Stimulated activated CD4-positive, alpha-beta T cell treated with anti-CD3 and anti-CD28 coated beads, Interleukin-1b, Interleukin-23, amount 100 ng/mL, for 24 hours (primary cell): ENCODE measurements at places on chromosomes 7 and 10.
A peak's percentile ranks its signal among the peaks of the same experiment; 100 is the strongest.

- no peak for DNase-seq
These were observed 31.0 kb upstream of the TRIM8 start for GRCh38 chr10:102613286-102613685.

GRCh38 chr10:14926722-14927416 is 27.0 kb downstream of the DCLRE1C start:
- DNase-seq, result no peak

GRCh38 chr7:142887282-142888015 is 1.9 kb upstream of the TRPV6 start:
- no peak for DNase-seq

- DNase-seq, result no peak
These were observed 159.6 kb upstream of the PRKCQ start for GRCh38 chr10:6739530-6740174.

DNA sequence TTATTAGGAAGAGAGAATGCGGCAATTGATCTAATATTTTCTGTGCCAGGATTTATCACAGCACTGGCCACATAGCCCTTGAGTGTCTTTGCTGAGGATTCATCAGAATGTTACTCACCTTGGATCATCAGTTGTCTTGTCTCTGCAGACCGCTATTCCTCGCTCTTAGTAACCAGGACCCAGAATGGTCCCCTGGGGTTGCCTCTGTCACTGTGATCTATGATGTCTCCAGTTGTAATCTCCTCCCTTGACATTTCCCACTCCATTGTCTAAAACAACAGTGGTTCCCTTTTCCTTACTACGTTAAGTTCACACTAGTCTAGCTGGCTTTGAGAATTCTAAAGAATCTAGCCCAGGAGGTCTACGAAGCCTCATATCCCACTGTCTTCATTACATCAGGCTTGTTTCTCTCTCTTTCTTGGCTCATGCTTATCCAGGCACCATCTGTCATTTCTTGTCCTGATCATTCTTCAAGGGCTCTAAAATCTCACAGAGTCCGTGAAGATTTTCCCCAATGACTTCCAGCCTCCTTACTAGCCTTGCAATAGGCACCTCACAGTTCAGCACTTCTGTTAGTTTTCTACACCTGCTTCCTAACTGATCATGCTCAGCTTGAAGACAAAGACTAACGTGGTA is 125.8 kb downstream of the CUBN start:
- DNase-seq, result no peak

DNA sequence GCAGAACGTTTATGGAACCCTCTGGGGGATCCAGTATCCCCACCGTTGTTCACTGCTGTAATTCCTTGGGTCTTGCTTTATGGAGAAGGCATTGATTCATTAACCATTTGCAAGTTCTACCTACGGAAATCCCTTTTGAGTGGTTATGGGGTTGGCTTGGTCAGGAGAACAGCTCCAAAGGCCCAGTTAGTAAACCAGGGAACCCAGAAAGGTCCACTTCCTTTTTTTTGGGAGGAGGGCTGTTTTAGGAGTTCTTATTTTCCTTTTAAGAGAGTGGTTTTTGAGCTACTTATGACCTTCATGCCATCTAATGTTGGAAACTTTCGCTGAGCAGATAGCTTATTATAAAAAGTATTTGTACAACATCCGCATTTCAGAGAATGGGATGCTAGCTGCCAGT is 1.3 kb downstream of the POR start:
- DNase-seq, result no peak

DNA sequence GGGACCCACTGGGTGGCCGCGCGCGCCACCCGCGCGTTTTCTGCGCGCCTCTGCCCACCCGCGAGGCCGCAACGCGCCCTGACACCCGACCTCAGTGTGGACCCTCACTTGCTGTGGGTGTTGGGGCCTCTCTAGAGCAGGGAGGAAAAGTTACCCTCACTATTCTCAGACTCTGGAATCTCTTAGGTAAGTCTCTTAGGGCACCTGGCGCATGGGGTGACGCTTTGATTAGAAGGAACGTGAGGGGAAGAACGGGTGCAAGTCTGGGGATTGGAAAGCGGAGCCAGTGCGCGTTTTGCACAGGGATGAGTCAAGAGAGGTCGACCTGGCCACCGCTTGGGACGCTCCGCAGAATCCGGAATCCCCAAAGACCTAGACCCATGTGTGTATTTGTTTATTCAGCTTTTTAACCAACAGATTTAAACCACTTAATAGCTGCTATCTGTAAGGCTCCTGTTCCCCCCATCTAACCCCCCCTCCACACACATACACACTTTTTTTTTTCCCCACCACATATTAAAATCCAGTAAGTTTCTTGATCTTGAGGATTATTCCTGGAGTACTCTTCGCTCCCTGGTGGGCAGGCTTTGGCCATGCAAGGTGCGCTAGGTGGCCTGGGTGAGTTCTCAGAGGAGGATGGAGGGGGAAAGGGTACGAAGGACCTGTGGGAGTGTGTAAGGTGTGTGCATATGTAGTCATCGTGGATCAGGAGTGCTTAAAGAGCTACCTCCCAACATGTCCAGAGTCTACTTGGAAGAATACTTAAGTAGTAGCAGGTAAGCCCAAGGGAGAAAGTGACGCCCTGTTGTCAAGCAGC is 169.1 kb upstream of the PPP1R3A start:
- no peak for DNase-seq

GRCh38 chr7:100893910-100894721 is 1.6 kb downstream of the ACHE start:
- no peak for DNase-seq

DNA sequence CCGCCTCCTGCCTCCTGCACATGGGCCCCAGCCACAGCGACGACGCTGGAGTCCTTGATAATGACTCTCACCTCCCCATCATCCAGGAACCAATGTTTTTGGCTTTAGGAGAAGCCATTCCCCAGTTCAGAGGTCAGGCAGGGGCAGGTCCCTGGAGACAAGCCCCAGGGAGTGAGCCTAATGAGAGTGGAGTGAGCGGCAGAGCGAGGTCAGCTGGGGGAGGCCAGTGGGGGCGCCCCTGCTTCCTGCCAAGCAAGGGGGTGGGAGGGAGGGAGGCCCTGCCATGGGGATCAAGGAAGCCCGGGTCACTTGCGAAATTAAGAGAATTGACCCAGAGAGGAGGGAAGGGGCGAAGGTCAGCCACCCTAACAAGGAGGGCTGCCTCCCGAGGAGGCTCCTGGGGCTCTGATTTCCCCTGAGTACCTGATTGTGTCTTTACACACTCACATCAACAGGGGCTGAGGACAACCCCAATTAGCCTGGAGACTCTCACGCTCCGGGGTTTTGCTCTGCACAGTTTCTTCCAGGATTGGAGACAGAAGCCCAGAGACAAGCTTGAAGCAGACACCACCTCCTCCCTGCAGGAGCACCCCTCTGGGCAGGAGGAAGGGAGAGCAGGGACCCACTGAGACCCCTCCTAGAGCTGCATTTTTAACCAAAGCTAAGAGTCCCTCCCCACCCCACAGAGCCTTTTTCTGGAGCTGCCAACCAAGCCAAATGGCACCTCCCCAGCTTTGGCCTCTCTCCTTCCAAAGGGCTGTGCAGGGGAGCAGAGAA is 112.1 kb downstream of the COL13A1 start:
- no peak for DNase-seq

DNA sequence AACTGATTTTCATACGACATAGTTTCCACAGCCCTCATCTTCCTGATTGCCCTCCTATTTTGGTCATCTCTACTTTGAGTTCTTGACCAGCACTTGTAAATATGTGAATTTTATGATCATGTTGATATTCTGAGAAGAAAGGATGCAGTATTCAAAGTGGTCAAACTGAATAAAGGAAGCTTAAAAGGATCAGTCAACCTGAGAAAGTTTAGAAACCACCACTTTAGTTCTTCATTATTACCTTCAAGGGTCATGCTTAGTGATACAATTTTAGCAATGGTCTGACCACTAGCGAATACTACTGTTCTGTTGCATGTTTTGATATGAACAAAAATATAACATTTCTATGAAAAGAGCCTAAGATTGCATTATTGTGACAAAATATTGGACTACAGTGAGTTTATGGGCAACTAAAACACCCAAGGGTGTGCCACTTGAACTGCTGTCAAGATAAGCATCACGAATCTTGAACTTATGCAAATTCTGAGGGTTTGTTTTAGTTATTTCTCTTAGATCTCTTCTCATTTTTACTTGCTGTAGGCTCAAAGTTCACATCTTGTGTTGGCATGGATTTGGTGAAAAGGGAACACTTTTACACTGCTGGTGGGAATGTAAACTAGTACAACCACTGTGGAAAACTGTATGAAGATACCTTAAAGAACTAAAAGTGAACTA is 247.7 kb downstream of the IPMK start:
- DNase-seq, result no peak

DNA sequence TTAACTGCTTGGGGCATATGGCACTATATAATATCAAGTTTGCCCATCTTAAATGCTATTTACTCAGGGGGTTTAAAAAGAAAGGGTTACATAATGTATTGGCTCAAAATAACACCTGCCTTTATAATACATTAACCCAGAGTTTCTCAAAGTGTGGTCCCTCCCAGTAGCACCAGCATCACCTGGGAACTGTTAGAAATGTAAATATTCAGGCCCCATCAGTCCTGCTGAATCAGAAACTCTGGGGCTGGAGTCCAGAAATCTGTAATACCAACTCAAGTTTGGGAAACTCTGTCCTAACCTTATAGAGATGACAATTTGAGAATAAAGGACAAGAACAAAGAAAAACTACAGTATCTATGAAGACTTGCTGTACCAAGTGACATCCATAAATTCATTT is 270.7 kb downstream of the PARD3 start:
- no peak for DNase-seq

DNA sequence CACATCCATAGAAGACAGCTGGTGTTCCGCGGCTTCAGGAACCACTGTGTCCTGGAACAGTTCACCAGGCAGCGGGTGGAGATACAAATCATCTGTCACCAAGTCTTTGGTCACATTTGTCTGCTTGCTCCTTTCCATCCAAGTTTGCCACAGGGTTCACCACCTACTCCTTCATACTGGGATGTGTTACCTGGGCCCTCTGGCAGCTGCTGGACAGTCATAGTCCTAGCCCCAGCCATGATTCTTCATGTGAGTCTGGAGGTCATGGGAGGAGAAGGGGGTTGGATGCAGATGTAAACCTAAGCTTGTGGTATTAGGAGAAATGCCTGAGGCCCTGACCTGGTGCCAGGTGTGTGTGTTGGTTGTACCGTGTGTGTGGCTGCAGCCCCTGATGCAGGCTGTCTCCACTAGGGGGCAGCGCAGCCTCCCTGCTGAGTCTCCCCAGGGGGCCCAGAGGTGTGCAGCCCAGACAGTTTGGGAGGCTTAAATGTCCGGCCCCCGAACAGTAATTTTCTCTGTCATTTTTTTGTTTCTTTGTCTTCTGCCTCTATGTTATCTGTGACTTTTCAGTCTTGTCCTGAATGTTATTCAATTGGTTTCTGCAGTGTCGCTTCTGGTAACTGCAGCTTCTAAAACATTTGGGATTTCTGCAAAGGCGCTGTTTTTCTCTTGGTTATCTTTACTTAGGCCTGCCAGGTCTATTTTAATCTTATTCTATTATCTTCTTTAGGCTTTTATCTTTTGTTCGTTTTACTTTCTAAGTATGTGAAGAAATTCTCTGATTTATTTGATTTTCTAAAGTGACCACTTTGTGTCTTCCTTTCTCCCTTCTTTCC is 14.8 kb downstream of the NPS start:
- DNase-seq, result no peak

GRCh38 chr10:115659616-115660015 is 566.5 kb downstream of the ATRNL1 start:
- DNase-seq, result no peak

- peak; percentile 66 for DNase-seq
These were observed 149.5 kb downstream of the ARID5B start for GRCh38 chr10:62050893-62051433.

DNA sequence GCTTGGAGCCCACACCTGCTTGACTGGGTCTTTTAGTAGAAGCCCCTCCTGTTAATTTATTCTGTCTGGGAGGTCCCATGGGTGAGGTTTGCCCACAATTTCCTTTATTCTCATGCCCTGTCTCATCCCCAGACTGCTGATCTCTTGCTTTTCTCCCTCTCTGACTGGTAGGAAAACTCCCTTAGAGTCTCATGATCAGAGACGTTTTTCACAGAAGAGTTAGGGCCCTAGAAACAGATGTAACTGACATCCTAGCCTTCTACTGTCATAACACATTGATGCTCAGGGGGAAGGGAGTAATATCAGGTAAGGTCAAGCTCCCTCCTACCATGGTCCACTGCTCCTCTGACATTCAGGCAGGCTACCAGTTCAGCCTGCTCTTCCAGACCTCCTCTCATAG is 43.7 kb upstream of the WASL start:
- no peak for DNase-seq

DNA sequence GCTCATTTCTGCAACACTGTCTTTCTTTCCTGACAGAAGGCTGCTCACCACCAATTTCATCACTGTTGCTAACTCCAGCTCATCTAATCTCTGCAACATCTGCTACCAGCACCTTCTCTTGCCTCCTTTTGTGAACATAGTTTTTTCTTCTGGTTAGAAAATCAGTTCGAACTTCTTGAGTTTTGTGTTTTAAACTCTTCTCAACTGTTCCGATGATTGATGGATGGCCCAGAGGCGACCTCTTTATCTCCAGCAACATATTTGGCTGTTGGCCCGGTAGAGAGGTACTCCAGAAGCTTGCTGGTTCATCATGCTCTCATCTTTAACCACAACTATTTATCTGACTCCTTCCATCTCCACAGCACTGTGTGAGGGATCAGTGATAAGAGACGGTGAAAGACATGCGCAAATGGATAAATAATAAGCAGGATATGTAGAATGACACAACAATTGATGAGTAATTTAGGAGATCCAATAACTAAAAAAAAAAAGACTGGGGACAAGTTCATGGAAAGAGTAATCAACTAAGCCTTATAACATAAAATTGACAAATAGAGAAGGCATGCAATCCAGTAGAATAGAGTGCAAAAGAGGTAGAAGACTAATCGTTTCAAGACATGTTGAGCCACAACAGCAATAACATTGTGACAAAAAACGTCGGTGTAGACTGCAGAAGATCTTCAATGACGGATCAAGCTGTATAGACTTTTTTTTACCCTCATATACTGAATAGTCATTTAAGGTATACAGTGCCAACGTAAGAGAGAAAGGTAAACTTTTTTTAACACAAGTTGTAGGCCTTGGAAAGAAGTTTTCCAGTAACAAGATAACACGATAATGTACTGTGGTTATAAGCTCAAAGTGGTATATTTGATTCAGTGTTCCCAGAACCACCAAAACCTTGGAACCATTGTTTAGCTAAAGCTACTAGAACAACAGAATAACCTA is 152.2 kb downstream of the CRPPA start:
- DNase-seq, result no peak

- DNase-seq, result no peak
These were observed 43.9 kb downstream of the DOCK4 start for GRCh38 chr7:112162142-112162766.

- no peak for DNase-seq
These were observed 167.9 kb downstream of the CPEB3 start for GRCh38 chr10:92122941-92123450.

DNA sequence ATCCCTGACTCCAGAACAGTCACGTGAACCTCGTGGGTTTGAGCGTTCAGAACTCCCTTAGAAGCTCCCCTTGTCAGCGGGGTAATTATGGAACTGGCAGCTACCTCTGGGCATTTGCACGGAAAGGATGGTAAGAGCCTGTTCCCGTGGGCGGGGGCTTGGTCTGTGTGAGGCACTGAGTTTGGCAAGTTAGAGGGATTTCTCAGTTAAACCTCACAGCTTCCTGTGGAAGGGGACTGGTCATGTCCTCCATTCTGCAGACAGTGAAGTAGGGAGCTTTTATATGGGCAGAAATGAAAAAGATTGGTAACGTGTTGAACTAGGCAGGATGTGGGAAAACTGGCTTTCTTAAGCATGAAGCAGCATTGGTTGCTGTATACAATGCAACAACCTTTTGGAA is 16.0 kb downstream of the PALD1 start:
- no peak for DNase-seq
